Gastrocnemius medialis (tissue), 4 donors: ENCODE measurements at places on chromosomes 2 and 18. TPM values are rescaled to one million over a fixed set of nuclear protein-coding genes. Genes with fewer than 3 reads are reported as not detected.

The ALK gene
- total RNA-seq, result not detected

The CGREF1 gene
- 6.9 TPM for total RNA-seq

The SCYGR4 gene
- total RNA-seq, result not detected

GRCh38 chr18:37537868-37538525, 27.6 kb downstream of the CELF4 start:
- peak; percentile 15 for DNase-seq
- peaks cover 13% of the 10 kb centered on the region for H3K27me3 ChIP-seq
- H3K4me3 ChIP-seq, result no peak overlapping the region
- H3K36me3 ChIP-seq, result no peaks in the 10 kb centered on the region

DNA sequence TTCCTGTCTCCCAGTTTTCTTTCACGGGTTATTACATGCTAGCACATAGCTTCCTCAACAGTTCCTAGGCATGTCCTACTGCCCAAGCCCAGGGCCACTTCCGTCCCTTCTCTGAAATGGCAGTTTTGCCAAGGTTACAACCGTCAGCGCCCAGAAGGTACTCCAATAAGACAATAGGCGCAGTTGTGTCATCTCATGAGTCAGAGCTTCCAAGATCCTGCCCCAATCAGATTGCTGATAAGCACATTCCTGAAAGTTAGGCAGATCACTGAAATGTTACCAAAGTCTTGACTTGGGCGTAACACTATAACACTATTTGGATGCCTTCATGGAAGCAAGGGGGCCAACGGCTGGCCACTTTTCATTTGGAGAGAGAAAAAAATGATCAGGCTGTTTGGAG, 34.2 kb downstream of the GKN2 start:
- H3K4me1 ChIP-seq, result no peaks in the 10 kb centered on the region
- H3K27ac ChIP-seq, result no peak overlapping the region
- no peak for DNase-seq

DNA sequence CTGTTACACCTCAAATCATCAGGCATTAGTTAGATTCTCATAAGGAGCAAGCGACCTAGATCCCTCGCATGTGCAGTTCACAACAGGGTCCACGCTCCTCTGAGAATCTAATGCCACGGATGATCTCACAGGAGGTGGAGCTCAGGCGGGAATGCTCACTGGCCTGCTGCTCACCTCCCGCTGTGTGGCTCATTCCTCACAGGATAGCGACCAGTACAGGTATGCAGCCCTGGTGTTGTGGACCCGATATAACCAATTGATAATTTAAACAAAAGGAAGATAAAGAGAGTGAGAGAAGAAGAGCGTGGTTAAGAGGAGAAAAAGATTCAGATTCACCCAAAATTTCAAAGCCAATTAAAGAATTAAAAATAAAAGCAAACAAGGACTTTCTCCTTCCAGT, 20.8 kb downstream of the TLK1 start:
- DNase-seq, result no peak
- no peaks in the 10 kb centered on the region for H3K36me3 ChIP-seq
- no peak overlapping the region for H3K4me3 ChIP-seq
- H3K27ac ChIP-seq, result no peak overlapping the region
- no peaks in the 10 kb centered on the region for H3K27me3 ChIP-seq

- H3K4me1 ChIP-seq, result peaks cover 50% of the 10 kb centered on the region
- H3K27ac ChIP-seq, result peak overlapping the region; percentile 88
- no peaks in the 10 kb centered on the region for H3K27me3 ChIP-seq
- peak; percentile 94 for DNase-seq
These were observed 41.1 kb downstream of the ACOXL start for GRCh38 chr2:110773401-110773921.

DNA sequence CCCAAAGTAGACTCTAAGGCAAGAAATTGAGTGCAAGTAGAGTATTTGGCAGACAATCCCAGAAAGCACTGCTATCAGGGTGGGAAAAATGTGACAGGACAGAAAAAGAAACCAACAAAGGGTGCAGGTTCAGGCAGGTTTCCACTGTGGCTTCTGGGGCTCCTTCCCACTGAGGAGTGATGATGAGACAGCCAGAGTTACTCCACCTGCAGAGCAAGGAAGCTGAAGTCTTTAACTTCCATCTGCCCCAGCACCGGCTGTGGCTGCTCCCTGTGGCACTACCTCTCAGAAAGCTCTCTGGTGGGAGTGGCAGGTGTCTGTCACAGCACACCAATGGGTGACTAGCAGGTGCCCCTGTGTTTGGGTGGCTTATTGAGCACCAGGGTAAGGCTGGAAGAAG, 37.6 kb upstream of the ACKR3 start:
- no peak overlapping the region for H3K27ac ChIP-seq
- H3K36me3 ChIP-seq, result no peaks in the 10 kb centered on the region
- H3K4me3 ChIP-seq, result no peak overlapping the region
- no peak for DNase-seq

DNA sequence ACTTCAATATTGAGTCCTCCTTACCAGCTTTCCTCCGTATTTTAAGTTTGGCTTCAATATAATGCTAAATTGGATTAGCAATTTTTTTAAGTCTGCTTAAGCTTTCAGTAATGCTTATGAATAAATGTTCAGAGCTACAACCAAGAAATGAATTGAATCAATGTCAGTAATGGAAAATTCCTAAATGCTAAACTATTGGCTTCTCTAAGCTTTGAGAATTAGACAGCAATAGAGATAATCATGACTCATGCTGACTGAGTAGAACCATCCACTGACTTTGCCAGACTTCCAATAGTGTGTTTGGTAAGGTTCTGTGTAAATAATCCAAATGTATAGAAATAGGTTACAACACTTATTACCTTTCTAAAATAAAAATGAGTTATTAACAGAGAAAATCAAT, 8.9 kb upstream of the PDE1A start:
- H3K27ac ChIP-seq, result no peak overlapping the region
- DNase-seq, result no peak
- no peaks in the 10 kb centered on the region for H3K4me1 ChIP-seq
- H3K27me3 ChIP-seq, result no peaks in the 10 kb centered on the region

GRCh38 chr2:112793449-112793978, 9.2 kb upstream of the IL1A start:
- DNase-seq, result no peak
- H3K36me3 ChIP-seq, result no peaks in the 10 kb centered on the region
- no peak overlapping the region for H3K4me3 ChIP-seq
- H3K27me3 ChIP-seq, result no peaks in the 10 kb centered on the region
